Mesothelial cell of epicardium (in vitro differentiated cells): ENCODE measurements at places on chromosomes 4 and X.

DNA sequence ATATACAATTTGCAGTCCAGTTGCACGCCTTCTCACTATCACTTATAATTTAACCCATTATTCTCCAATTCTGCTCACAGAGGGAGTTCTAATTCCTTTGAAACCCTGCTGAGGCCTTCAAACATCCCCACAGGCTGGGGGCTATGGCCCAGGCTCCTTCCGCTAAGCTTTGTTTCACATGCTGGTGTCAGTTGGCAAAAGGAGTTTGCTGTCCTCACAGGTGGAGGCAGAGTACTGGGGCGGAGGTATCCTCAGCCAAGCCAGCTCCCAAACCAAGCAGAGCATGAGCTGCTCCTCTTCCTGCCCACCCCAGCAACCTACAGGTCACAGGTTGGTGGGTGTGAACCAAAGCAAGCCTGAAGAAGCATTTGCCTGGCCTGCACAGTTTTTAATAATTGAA, 21.5 kb downstream of the BTC start:
- no peak overlapping the region for H3K4me3 ChIP-seq
- no peak for DNase-seq
- no peaks in the 10 kb centered on the region for H3K36me3 ChIP-seq
- no peak overlapping the region for H3K27ac ChIP-seq
- H3K4me1 ChIP-seq = no peaks in the 10 kb centered on the region
- H3K27me3 ChIP-seq = no peaks in the 10 kb centered on the region

- no peak for DNase-seq
- no peaks in the 10 kb centered on the region for H3K27me3 ChIP-seq
- peaks cover 13% of the 10 kb centered on the region for H3K4me1 ChIP-seq
- peaks cover 21% of the 10 kb centered on the region for H3K36me3 ChIP-seq
These were observed 37.9 kb downstream of the RGS12 start for GRCh38 chr4:3330707-3331106.

GRCh38 chr4:3311489-3312171, 18.8 kb downstream of the RGS12 start:
- H3K27ac ChIP-seq = no peak overlapping the region
- DNase-seq = no peak
- H3K36me3 ChIP-seq = peaks cover 8% of the 10 kb centered on the region
- peaks cover 6% of the 10 kb centered on the region for H3K4me1 ChIP-seq
- no peaks in the 10 kb centered on the region for H3K27me3 ChIP-seq
- no peak overlapping the region for H3K4me3 ChIP-seq

- H3K4me1 ChIP-seq = peaks cover 16% of the 10 kb centered on the region
- H3K4me3 ChIP-seq = no peak overlapping the region
- no peaks in the 10 kb centered on the region for H3K27me3 ChIP-seq
- DNase-seq = no peak
- H3K36me3 ChIP-seq = no peaks in the 10 kb centered on the region
These were observed 178.7 kb downstream of the RASL11B start for GRCh38 chr4:53040851-53041250.

DNA sequence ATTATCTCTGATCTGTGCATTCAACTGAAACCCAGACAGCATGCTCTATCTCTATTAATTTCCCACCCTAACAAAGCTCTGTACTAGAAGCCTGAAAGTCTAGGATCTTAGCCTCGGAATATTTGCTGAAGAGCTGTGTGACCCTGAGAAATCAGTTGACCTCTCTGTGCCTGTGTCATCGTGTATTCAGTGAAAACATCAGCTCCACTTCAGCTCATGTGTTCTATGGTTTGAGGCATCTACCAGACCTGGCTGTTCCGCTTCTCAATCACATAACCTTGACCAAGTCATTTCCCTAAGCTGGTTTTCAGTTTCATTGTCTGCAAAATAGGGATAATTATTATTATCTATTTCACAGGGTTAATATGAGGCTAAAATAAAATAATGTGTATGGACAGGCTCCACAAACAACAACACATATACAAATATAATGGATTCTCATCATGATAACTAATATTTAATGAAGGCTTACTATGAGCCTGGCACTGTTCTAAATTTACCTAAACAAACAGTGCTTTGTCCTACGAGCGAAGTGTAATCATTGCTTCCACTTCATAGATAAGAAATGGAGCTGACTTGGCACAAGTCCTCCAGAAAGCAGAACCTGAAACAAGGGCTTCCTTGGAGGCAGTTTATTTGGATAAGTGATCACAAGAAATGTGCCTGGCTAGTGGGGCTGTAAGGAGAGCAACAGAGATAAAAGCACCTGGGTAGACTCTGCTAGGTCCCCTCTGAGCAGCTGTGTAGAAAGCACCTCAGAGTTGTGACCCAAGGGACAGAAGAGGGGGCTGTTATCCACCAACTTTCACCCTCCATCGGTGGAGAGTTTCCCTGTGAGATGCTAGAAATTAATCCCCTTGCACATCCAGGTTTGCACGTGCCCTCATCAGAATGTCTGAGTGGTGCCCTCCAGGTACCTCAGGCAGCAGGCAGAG, 356.9 kb downstream of the RAB28 start:
- H3K27ac ChIP-seq = no peak overlapping the region
- no peaks in the 10 kb centered on the region for H3K36me3 ChIP-seq
- H3K4me1 ChIP-seq = peaks cover 4% of the 10 kb centered on the region
- no peaks in the 10 kb centered on the region for H3K27me3 ChIP-seq
- H3K4me3 ChIP-seq = no peak overlapping the region

DNA sequence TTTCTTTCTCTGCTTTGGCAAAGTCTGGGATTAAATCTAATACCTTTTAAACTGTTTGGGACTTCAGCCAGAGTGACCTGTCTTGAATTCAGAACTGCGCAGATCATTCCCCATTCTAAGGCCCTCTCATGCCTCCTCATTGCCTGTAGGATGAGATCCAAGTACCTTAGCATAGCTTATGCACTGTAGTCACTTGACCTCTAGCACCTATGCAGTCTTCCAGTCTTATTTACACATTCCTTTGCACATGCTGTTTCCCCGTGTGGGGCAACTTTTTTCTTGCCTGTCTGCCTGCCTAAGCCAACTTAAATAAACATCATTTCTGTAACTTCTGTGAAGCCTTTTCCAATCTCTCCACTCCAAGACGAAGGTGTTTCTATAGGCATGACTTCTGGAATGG, 68.4 kb downstream of the AR start:
- H3K36me3 ChIP-seq = no peaks in the 10 kb centered on the region
- no peak overlapping the region for H3K4me3 ChIP-seq
- no peaks in the 10 kb centered on the region for H3K4me1 ChIP-seq

DNA sequence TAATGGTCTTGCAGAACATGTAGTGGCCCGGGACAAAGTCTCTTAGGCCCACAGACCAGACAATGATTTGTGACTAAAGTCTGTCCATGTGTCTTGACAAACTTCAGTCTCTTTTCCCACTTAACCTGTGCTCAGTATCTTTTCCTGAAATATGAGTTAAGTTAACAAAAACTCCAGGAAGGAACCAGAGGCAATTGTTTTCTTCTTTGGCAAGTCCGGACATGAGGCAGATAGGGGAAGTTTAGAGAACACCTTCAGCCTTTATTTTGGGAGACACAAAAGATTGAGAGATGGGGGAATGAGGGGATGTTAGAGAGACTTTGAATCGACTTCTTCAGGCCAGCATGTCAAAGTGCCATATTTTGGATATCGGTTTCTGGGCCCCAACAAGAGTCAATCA, 80.2 kb upstream of the FRMPD4 start:
- DNase-seq = no peak
- no peaks in the 10 kb centered on the region for H3K36me3 ChIP-seq
- H3K4me3 ChIP-seq = no peak overlapping the region
- no peak overlapping the region for H3K27ac ChIP-seq
- H3K27me3 ChIP-seq = no peaks in the 10 kb centered on the region
